Mammary epithelial cell (primary cell): ENCODE measurements at places on chromosomes 16 and 17. TPM values are rescaled to one million over a fixed set of nuclear protein-coding genes. Genes with fewer than 3 reads are reported as not detected.

Gene EIF3CL
- 204 TPM for polyA plus RNA-seq

Gene SHCBP1
- 19.6 TPM for polyA plus RNA-seq

Gene TNFRSF13B
- not detected for polyA plus RNA-seq

Gene OR3A1
- not detected for polyA plus RNA-seq

Gene QRICH2
- polyA plus RNA-seq = 1.3 TPM

Gene VMO1
- polyA plus RNA-seq = 0.20 TPM

Gene CNTNAP4
- 0.61 TPM for polyA plus RNA-seq

Gene CSH2
- not detected for polyA plus RNA-seq

Gene EVPL
- 0.46 TPM for polyA plus RNA-seq

Gene HBA1
- polyA plus RNA-seq = 1.3 TPM

Gene TM4SF5
- not detected for polyA plus RNA-seq

Gene ZFPM1
- polyA plus RNA-seq = 0.90 TPM

Gene PPY
- not detected for polyA plus RNA-seq

Gene ST6GALNAC2
- 48.7 TPM for polyA plus RNA-seq

Gene MYL4
- not detected for polyA plus RNA-seq

Gene CNGB1
- polyA plus RNA-seq = 0.18 TPM

Gene CES1
- polyA plus RNA-seq = 0.07 TPM

Gene KRT39
- polyA plus RNA-seq = not detected

Gene NLRC3
- not detected for polyA plus RNA-seq

Gene ARHGAP44
- 0.12 TPM for polyA plus RNA-seq

Gene RSL1D1
- 114 TPM for polyA plus RNA-seq

Gene CCDC200
- not detected for polyA plus RNA-seq

Gene GUCY2D
- polyA plus RNA-seq = 0.01 TPM

Gene DOC2A
- 0.31 TPM for polyA plus RNA-seq

Gene ALOX12B
- 0.22 TPM for polyA plus RNA-seq

Gene KRTAP4-4
- polyA plus RNA-seq = not detected

Gene MYO18A
- polyA plus RNA-seq = 17.8 TPM

Gene CASKIN1
- 0.09 TPM for polyA plus RNA-seq
